ENCODE measurements at places on chromosomes 6 and 20. TPM values are rescaled to one million over a fixed set of nuclear protein-coding genes. Genes with fewer than 3 reads are reported as not detected.

The CRISP2 gene
- not detected for total RNA-seq

The NMBR gene
- not detected for total RNA-seq

The SLC22A7 gene
- not detected for total RNA-seq

The BPIFB1 gene
- not detected for total RNA-seq

The PRR18 gene
- total RNA-seq, result not detected

The ADGB gene
- total RNA-seq, result not detected

The CCNC gene
- total RNA-seq, result 45.4 TPM

The VGLL2 gene
- total RNA-seq, result not detected

The C6orf132 gene
- total RNA-seq, result 0.10 TPM

The PPP1R16B gene
- 113 TPM for total RNA-seq

The FAM110A gene
- total RNA-seq, result 34.7 TPM

The ELOVL4 gene
- total RNA-seq, result 2.0 TPM

The NELFCD gene
- total RNA-seq, result 63.3 TPM

The XKR7 gene
- not detected for total RNA-seq

The RAET1E gene
- total RNA-seq, result not detected

The SIRPB1 gene
- 7.1 TPM for total RNA-seq

The SIRT5 gene
- total RNA-seq, result 10.5 TPM

The NKX2-4 gene
- not detected for total RNA-seq

The CNBD2 gene
- 5.4 TPM for total RNA-seq

The PRICKLE4 gene
- not detected for total RNA-seq

The MACROD2 gene
- not detected for total RNA-seq

The RAB44 gene
- total RNA-seq, result 0.15 TPM

The GABRR1 gene
- total RNA-seq, result not detected

The POM121L2 gene
- total RNA-seq, result not detected

The KCNK15 gene
- not detected for total RNA-seq

The TNF gene
- total RNA-seq, result 124 TPM

The ZNF133 gene
- total RNA-seq, result 10.2 TPM
